MCF 10A (cell line): ENCODE measurements at places on chromosomes 3 and 15. TPM values are rescaled to one million over a fixed set of nuclear protein-coding genes. Genes with fewer than 3 reads are reported as not detected.

DNA sequence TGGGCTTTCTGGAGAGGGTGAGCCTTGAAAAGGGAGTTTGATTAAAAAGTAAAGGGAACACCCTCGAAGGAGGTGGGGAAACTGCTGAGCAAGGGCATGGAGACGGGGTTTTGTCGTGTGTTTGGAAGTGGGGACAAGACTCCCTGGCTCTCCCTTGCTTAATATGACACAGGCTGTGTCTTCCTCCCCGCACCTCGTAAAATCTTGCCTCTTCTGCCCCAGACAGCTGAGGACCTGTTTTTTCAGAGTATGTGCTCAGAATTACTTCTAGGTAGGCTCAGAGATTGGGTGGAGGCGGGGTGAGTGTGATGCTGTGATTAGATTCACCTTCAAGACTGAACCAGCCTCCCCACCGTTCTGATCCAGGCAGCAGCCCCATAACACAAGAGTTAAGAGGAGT lies 244.4 kb upstream of the TLE3 start:
- no peak for DNase-seq

DNA sequence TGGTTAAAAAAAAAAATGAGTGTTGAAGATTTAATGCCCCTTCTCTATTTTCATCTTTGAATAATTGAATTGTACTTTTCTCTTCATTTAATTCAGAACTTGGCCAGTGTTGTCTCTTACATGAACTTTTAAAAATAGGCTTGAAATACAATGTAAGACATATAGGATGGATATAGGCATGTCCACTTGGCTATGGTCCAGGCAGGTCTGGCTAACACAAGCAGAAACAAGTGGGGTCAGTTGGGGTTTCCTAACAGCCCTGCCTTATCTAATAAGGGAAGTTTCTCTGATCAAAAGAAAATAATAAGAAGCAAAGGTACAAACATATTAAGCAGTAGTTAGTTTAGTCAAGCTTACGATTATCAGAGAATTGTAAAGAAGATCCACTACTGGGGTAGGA lies 19.1 kb upstream of the PAK6 start:
- DNase-seq = no peak

- no peak for DNase-seq
Observed at GRCh38 chr15:43219929-43220928, 589 bp downstream of the EPB42 start.

DNA sequence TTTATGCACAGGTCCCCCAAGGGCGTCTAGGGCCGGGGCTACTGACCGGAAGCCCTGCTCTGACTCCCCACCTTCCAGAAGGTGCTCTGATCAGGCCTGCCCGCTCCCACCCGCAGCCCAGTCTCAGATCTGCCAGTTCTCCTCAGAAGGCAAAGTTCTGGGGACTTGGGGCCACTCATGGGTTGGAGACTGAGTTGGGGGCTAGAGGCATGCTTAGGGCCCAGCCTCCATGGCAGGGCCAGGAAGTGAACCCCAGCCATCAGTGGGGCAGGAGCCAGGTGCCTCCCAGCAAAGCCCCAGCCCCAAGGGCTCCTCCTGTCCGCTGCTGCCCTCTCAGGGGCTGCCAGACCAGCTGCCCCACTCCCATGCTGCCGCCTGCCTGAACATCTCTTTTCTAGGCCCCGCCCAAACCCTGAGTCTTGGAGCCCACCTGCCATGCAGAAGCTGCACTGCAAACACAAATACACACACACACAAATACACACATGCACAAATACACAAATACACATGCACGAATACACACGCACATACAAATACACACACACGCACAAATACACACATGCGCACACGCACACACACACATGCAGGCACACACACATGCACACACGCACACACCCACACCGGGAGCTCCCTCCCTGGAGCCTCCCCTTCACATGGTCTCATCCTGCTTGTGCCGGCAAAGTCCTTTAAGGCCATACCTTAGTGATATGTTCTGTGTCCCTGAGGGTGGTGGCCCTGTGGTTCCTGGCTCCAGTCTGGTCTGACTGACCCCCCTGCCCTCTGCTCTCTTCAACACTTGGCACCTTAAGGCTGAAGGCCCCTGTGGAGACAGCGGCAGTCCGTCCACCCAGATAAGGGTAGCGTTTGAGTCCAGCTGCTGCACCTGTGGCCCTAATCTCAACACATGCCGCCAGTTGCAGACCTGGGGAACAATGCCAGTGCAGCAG lies 59.2 kb upstream of the KLF13 start:
- DNase-seq = no peak

- DNase-seq = no peak
Observed at GRCh38 chr3:102079809-102080197, 230.5 kb downstream of the NFKBIZ start.

DNA sequence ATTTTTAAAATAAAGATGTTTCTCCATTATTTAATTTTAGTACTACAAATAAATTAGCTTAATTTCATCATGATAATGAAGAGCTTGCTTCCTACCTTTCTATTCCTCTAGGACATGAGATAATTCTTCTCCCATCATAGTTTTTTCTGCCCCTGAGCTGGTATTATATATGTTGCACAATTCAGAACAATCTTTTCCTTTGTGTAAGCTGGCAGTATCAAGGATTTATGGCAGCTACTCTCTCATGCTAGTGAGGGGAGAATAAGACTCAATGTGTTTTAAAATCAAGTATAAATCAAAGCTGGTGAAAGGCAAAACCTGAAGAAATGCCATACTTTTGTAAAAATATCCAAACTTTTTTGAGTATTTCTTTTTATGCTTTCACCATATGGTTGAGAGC lies 1405.3 kb downstream of the SI start:
- DNase-seq = no peak

- peak; percentile 84 for DNase-seq
Observed at GRCh38 chr3:111585217-111585616, 9.9 kb downstream of the ZBED2 start.

DNA sequence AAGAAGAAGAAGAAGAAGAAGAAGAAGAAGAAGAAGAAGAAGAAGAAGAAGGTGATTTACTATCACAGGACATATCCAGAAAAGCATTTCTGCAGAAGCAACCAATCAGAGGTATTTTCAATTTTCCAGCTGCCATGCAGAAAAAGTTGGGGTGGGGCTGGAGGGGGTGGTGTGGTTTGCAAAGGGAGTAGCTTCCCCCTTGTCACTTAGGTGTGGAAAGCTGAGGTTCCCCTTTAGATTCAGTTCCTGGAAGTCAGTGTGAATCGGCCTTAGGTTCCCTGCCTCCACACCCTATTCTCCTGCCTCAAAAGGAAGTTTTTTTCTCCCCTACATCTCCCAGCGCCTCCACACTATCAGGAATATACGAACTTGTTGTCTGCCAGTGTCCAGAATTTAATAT lies 276.7 kb upstream of the ARRDC4 start:
- no peak for DNase-seq

DNA sequence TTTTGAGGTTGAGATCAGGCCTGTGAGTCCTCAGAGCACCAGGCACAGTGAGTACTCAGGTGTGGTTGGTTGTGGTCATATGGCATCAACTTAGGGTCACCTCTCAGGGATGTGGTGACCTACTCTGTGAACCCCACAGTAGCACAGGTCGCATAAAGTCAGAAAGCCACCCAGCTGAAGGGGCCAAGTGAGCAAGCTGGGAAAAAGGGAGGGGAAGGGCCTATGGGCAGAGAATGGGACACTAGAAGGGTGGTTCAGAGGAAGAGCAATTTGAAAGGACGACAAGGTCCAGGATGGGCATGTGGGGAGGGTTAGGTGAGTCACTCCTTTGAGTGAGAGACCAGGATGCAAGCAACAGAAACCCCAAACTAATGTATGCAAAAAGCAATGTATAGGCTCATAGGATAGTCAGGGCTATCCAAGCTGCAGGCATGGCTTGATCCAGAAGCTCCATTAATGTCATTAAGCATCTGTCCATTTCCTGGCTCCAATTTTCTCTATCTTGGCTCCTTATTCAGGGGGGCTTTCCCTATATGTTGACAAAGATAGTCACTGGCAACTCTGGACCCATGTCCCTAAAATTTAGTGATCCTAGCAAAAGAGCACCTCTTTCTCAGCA lies 33.5 kb downstream of the HMCES start:
- no peak for DNase-seq

DNA sequence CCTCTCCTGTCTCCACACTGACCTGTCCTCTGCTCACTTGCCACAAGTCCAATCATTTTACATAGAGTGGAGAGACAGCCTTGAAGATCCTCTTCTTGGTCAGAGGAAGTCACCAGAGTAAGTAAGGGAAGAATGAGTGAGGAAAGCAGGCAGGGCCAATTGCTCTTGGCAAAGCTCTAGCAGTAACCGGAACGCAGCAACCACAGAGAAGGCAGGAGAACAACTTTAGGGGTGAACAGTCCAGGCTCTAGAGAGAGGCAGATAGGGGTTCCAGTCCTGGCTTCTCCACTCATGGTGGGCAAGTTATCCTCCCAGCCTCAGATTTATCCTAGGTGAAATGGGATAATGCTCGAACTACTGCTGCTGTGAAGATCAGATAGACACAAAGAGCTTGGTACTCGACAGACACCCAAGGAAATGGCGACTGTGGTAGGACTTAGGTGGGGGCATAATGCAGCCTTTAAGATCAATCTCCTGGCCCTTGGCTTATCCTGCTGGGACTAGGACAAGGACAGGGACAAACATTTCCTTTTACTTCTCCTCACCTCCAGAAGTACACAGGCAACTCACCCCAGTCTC lies 1.2 kb upstream of the ADAMTSL3 start:
- no peak for DNase-seq

DNA sequence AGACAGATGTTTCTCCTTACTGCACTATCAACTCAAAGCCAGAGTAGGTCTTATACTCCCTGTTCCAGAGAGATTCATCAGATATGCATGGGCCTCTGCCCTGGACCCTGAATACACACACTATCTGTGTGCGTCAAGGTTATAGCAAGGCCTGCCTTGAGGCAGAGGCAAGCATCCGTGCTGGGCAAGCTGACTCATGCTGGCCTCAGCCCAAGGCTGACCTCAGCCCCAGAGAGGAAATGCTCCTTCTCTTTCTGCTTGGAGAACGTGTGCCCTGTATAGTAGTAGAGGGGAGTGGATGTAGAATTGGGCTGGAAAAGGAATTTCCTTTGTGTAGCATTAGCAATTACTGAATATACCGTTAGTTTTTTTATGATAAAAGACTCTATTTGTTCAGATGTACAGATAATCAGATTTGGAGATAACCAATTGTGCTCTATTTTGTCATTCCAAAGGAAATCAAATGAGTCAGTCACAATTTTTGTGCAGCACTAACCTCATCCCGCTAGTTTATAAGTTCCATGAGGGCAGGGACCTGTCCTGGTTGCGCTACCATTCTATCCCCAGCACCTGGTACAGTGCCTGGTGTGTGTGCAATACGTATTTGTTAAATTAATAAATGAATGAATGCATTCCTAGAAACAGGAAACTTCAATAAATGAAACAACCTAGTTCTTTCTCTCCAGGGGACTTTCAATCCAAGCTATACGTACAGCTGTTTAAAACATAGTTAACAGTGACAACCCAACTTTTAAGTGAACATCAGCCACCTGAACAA lies 13.3 kb upstream of the PAQR9 start:
- peak; percentile 92 for DNase-seq

- DNase-seq = no peak
Observed at GRCh38 chr15:47439146-47440111, 277.9 kb upstream of the SEMA6D start.

- peak; percentile 21 for DNase-seq
Observed at GRCh38 chr3:20074226-20075063, 34.2 kb downstream of the KAT2B start.

Gene AHSG
- not detected in 2 replicates for total RNA-seq

Gene OR5H2
- total RNA-seq = not detected in 2 replicates

Gene MAP1A
- 0.09 and 0.17 TPM in 2 replicates for total RNA-seq

Gene CIDEC
- total RNA-seq = not detected in 2 replicates

Gene KIF7
- 2.7 and 3.1 TPM in 2 replicates for total RNA-seq

Gene SERINC4
- total RNA-seq = 0.20 TPM in 1 of 2 replicates, not detected in the other

Gene MINAR1
- 0.47 and 0.49 TPM in 2 replicates for total RNA-seq
